ENCODE measurements at places on chromosomes 4 and X. TPM values are rescaled to one million over a fixed set of nuclear protein-coding genes. Genes with fewer than 3 reads are reported as not detected.

TRPC3 gene
- 2.5 TPM for total RNA-seq

CTAG1A gene
- not detected for total RNA-seq

TCEAL7 gene
- total RNA-seq = not detected

TCP11X2 gene
- total RNA-seq = not detected

TMEM154 gene
- total RNA-seq = 13.0 TPM

FRMPD4 gene
- total RNA-seq = not detected

GLUD2 gene
- total RNA-seq = 0.71 TPM

DNA sequence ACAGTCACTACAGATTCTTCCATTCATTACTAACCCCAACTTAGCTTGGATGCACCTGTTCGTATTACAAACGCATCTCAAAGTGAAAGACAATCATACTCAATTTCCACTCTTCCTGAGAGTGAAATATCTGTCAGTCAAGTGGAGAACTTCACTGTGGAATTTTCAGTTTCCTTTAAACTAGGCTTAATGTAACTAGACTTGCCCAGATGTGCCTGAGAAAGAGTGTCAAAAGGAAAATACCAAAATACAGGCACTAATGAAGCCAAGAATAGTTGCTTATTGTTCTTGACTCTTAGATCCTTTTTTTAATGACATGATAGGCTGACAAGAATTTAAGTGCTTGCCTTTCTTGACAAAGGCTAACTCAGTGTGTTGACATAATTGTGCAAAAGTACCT is 72.4 kb upstream of the NR3C2 start:
- DNase-seq = no peak

- DNase-seq = no peak
Observed at GRCh38 chrX:121876305-121876704, 828.9 kb downstream of the GLUD2 start.

GRCh38 chr4:154781983-154782293 is 866 bp downstream of the RBM46 start:
- DNase-seq = no peak

DNA sequence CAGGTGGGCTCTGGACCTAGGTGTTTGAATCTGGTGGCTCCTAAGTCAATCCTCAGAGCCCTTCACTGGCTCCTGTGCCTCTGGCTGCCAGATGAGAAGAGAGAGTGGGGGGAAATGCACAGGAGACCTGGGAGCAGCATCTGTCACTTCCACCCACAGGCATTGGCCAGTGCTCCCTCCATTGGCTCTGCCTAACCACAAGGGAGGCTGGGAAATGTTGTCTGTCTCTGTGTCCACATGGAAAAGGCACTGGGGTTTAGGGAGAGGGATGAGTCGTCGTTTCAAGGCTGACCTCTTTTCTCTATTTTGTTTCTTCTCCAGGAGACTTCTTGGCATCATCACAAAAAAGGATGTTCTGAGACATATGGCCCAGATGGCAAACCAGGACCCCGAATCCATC is 76.4 kb downstream of the CLCN4 start:
- no peak for DNase-seq

- DNase-seq = no peak
Observed at GRCh38 chrX:138638996-138639395, 72.5 kb downstream of the FGF13 start.

GRCh38 chr4:107619731-107620130 is 100.3 kb downstream of the PAPSS1 start:
- DNase-seq = no peak

GRCh38 chrX:134377537-134377936 is 82.4 kb upstream of the HPRT1 start:
- DNase-seq = no peak

DNA sequence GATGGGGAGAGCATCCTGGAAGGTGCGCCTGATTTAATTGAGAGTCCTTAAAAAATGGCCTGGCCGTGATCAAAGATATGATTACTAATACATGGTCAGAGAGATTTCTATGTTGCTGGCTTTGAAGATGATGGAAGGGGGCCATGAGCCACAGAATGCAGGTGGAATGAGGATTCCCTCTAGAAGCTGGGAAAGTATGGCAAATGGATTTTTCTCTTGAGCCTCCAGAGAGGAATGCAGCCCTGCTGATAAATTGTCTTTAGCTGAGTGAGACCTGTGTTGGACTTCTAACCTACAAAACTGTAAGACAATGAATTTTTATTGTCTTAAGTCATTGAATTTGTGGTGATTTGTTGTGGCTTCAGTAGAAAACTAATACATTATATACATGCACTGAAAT is 7.7 kb downstream of the NUDT9 start:
- no peak for DNase-seq

GRCh38 chr4:184745831-184746795 is 12.2 kb upstream of the CENPU start:
- DNase-seq = peak; percentile 55

DNA sequence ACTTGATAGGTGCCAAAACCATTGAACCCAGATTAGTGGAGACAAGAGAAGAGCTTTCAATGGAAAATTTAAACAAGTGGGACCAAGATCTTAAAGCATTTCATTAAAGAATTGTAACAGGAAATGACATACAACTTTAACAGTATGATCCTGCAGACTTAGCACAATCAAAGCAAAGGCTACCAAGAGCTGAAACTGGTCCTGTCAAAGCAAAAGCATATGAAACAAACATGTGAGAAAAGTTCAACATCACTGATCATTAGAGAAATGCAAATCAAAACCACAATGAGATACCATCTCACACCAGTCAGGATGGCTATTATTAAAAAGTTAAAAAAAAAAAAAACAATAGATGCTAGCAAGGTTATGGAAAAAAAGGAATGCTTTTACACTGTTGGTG is 425.6 kb downstream of the IL1RAPL1 start:
- no peak for DNase-seq

- DNase-seq = peak; percentile 44
Observed at GRCh38 chr4:183098723-183099536, at the start of gene WWC2. Gene WWC2 (plus strand): TSS chr4:183099257. CDS start chr4:183099492, 235 bp downstream.
